ENCODE measurements at places on chromosomes 4 and X. TPM values are rescaled to one million over a fixed set of nuclear protein-coding genes. Genes with fewer than 3 reads are reported as not detected.

DNA sequence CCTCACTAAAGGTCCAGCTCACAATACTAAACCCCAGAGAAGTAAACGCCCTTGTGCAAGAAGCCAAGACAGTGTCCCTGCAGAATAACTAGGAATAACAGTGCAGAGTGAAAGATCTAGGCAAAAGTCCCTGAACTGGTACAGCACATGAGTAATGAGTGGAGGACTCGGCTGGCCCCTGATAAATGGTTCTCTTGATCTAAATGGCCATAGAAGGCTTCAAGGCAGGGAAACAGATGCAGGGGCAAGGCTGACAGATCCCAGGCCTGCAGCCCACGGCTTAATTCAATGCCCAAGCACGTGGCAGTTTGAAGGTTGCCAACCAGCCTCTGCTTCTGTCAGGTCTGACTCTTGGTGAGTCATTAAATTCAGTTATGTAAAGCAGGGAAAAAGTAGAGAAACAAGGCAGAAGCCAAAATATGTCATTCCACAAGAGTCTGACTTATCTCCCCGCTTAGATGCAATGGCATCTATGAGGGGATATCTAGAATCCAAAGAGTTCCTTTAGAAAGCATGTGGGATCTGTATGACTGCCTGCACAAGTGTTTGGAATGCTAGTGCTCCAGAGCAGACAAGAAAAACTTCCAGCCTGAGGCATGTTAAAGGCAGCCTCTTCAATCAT is 121.3 kb downstream of the PRDM5 start:
- no peak for DNase-seq

DNA sequence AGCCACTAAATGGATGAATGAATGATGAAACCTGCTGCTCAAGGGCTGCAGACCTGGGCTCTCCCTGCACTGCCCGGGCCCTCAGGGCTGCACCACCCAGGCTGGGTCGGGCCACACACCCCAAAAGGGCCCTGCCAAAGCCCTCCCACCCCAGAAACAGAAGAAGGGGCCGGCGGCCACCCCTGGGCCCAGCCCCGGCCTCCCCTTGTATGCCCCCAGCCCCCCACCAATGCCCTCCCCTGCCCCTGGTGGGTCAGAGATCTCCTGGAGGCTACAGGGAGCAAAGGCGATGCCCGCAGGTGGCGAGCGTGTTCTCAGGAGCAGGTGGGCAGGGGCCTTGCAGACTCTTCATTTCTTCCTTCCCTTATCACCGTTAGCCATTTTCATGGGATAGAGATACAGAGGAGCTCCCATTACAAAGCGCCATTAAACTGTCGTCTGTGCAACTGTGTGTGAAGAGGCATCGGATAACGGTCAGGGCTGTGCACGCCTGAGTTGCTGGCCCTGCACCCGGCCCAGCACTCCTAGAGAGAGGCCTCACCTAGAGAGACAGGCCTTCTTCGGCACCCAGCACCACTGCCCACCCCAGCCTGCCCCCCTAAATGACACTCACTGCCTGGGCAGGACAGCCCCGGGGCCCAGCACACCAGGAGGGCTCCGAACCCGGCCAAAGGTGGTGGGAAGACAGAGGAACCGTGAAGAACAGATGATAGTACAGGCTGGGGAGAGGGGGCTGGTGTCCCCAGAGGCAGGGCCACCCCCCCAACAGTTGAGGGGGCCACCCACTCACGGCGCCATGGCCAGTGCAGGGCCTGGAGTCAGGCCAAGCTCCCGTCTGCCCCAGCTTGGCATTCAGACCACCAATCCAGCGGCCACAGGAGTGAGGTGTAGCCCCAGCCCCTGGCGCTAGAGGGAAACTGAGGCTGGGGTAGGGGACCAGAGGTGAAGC is 133.7 kb downstream of the FAM53A start:
- no peak for DNase-seq

- no peak for DNase-seq
Measured at GRCh38 chr4:77342170-77342810, 185.3 kb downstream of the CCNG2 start.

- no peak for DNase-seq
Measured at GRCh38 chr4:3483471-3483921, 20.4 kb downstream of the DOK7 start.

DNA sequence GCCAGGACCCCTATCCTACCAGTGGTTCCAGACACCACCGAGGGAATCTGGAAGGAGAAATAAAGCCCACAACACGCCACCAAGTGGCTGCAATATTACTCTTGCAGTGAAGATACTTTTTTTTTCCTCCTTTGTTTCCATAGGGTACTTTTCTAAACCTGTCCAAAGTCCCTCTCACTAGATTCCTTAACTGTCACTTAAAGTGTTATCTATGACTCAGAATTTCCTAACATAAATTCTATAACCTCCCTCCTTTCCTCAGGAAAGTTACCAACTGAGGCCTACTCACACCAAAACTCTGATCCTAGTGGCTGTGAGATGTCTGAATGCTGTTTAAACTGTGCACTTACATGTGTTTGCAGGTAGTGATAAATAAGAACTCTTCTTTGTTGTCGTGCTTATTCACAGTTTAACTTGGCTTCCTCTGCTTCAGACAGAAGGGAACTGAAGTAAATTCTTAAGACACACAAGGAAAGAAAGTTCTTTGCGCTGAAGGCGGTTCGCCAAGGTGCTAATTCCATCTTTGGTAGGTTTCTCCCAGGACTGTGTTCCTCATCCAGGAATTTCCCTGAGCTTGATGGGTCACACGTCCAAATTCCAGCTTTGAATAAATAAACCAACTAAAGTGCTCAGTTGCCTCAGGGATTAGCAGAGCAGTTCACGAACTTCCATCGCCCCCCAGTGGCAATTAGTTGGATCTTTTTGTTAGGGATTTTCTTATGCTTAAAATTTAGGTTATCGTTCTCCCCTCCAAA is 10.7 kb upstream of the HCCS start:
- no peak for DNase-seq

GRCh38 chr4:162163892-162164759 is at the start of gene FSTL5:
TSS of gene FSTL5 (minus strand) at chr4:162164000. CDS start at chr4:162111396, 52,604 bp downstream.
- DNase-seq = peak; percentile 63

DNA sequence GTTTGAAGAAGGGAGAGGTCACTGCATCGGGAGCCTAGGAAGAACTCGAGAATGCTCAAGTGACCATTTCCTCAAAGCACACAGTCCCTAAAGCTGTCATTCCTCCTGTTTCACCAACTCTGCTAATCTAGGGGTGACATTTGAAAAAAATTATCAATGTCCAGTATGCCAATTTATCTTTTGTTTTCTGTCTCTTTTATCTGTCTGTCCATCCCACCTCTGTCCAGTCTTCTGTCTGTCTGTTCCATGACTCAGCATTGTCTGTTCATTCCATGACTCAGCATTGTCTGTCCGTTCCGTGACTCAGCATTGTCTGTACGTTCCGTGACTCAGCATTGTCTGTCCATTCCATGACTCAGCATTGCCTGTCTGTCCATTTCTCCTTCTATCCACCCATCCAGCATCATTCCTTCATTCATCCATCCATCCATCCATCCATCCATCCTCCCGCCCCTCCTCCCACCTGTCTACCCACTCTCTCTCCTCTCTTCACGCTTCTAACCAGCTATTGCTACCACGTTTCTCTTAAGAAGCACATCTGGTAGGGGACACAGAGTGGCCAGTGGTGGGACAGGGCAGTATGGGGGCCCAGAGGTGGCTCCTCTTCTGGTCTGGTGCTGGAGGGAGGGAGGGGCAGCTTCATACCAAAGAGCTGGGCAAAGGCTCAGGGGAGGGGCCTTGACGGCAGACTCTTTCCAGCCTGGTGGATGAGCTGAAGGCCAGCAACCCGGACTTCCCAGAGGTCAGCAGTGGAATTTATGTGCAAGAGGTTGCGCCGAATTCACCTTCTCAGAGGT is 34.1 kb downstream of the HTRA3 start:
- no peak for DNase-seq

GRCh38 chrX:29542152-29542551 is 673.2 kb upstream of the MAGEB2 start:
- DNase-seq = no peak

DNA sequence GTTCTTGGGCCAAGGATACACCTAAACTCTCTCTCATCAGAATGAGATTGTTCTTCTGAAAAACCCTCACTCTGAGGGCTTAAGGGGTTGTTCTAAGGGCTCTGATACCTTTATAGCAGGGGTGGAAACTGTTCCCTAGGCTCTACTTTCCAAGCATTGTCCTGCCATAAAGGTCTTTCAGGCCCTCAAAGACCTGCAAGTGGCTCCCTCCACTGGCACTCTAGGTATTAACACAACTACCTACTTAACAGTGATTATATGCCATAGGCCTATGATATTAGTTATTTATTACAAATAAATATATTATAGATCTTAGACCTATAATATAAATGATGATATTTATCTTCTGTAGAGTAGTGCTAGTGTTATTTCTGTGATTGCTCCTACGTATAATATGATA is 473.7 kb upstream of the RPS6KA3 start:
- DNase-seq = no peak

The PARM1 gene
- total RNA-seq = 120 TPM

The HELT gene
- not detected for total RNA-seq

The UGT2A1 gene
- not detected for total RNA-seq
